ENCODE measurements at places on chromosomes 13 and 19.

GRCh38 chr13:47426126-47426849, 529.4 kb upstream of the HTR2A start:
- DNase-seq: no peak

DNA sequence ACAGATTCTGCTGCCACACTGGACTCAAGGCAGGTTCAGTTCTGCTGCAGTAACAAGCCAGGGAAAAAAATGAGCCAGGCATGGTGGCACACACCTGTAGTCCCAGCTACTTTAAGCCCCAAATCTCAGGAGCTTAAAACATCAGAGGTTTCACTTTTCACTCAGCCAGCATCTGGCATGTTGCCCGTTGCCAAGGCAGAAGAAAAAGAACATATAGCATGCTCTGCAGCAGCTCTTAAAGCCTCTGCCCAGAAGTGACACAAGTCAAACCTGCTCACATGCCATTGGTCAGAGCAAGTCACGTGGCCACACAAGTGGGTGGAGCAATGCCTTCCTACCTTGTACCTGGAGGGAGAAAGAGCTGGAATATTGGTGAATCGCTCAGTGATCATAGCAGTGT, 14.7 kb upstream of the ADGRE5 start:
- DNase-seq: peak; percentile 89

DNA sequence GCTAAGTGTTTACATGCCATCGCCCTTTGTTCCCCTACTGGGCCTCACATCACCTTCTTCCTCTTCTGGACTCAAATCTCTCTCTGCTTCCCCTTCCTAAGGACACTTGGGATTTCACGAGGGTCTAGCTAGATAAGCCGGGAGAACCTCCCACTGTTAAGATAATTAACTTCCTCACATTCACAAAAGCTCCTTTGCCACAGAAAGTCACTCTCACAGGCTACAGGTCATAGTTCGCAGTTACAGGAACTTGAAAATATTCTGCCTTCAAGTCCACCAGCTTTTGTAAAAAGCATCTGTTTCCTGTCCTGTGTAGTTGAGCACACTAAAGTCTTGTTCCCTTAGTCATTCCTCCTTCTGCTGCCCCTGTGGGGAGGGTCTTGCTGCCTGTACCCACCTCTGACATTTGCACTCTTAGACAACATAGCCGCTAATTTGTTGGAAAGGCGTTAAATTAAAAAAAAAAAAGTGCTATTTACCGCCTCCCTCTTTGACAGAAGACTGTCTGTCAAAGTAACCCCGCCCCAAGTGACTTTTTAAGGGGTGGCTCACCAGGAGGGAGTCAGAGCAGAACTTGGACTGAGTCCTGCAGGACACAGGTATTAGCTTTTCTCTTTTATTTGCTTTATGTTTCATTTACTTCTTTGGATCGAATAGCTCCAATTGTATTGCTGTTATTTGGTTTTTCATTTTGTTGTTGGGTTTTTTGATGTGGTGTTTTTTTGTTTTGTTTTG, 26.8 kb upstream of the CEACAM21 start:
- peak; percentile 95 for DNase-seq

- DNase-seq: no peak
Measured at GRCh38 chr19:12047868-12048267, 4.9 kb downstream of the ZNF878 start.

DNA sequence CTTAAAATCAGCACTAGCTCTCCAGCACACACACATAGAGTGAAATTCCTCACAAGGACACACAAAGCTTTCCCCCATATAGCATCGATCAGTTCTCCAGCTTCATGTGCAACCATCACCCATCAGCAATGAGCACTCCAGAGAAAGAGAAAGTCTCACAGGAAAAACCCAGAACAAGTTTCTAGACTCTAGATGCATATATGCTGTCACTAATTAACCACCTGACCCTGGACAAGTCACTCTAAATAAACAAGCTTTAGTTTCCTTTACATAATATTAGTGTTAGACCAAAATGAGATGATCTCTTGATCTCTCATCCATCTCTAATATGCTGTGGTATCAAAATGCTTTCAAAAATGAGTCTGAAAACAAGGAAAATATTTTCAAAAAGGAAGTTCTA, 81.2 kb downstream of the TBC1D4 start:
- DNase-seq: no peak

GRCh38 chr19:40365613-40366401, 17.3 kb downstream of the PLD3 start:
- DNase-seq: peak; percentile 79

DNA sequence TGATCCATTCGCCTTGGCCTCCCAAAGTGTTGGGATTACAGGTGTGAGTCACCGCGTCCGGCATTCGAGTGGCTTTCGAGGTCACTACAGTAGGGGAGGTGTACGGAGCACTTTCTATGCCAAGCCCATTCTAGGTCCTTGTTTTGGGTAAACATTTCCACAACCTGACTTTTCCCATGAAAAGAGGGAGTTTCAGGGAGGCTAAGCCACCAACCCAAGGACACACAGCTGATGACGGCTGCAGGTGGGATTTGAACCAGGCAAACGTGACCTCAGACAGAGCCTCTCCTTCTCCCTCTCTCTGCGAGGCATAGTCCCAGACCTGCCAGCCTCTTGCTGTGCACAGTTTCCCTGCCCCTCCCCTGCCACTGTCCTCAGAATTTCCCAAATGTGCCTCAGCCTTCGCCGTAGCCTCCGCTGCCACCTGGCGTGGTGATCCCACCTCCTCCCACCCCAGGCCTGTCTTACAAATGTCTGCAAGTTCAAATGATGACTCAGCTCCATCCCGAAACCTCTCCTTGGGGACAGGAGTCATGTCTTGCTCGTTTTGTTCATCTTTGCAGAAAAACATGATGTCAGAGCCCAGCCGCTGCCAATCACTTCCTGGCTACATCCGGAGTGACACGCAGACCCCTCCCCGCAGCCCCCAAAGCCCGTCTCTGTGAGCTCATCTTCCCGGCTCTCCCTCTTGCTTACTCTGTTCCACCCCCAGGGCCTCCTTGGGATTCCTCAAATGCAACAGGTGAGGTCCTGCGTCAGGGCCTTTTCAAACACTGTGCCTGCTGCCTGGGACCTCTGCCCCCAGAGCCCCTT, 6.6 kb upstream of the GADD45B start:
- DNase-seq: no peak

- DNase-seq: peak; percentile 79
Measured at GRCh38 chr13:25114220-25114619, 18.3 kb downstream of the PABPC3 start.

GRCh38 chr13:38767506-38768265, 80.8 kb downstream of the FREM2 start:
- DNase-seq: no peak

GRCh38 chr19:12140545-12141404, 625 bp upstream of the ZNF20 start:
- peak; percentile 87 for DNase-seq

DNA sequence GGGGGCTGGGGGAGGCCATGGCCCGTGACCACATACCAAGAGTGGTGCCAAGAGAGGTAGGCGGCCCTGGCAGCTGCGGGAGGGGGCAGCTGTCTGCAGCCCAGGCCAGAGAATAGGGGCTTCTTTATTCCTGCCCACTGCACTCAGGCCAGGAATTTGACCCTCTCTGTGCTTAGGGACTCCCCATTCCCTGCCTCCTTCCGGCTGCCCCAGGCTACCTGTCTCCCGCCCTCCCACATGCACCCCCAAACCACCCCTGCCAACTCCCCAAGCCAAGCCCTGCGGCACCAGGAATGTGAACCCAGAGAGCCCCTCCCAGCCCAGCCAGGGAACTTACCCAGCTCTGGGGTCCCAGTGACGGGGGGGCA, 687 bp downstream of the PLEKHA4 start:
- DNase-seq: no peak

DNA sequence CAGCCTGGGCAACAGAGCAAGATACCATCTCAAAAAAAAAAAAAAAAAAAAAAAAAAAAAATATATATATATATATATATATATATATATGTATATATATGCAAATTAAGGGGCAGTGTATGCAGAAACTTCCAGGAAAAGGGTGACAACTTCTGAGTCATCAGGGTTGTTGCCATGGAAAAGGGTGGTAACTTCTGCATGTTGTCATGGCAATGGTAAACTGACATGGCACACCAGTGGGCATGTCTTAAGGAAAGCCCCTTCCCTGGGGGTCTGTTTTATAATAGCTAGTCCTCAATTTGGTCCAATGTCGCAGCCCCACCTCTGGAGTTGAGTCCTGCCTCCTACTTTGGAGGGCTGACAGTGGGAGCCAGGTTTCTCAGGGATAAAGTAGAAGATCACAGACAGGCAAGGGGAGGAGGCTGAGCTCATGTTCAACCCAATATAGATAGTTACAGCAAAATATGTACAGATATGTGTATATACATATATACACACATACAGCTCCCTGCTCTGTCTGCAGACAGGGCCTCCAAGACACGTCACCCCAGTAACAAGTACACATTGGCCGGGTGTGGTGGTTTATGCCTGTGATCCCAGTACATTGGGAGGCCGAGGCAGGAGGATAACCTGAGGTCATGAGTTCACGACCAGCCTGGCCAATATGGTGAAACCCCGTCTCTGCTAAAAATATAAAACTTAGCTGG, 7.2 kb upstream of the FCHO1 start:
- DNase-seq: no peak

DNA sequence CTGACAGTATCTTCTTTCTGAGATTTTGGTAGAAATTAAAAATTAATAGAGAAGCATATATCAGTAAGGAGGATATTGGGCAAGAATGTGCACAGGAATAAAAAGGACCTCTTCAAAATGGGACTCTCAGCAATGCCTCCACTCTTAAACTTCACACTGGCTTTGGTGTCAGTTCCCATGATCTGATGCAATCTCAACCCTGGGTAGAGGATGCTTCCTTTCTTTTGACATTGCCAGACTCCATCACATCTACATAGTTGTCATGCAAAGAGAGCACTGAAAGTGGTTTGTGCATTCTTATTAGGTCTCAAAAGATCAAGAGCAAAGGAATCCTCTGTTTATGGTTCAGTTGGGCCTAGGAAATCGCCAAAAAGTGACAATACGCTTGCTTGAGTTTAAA, 26.3 kb downstream of the STARD13 start:
- no peak for DNase-seq

- DNase-seq: peak; percentile 24
Measured at GRCh38 chr19:15180451-15181390, 20.1 kb downstream of the NOTCH3 start.

DNA sequence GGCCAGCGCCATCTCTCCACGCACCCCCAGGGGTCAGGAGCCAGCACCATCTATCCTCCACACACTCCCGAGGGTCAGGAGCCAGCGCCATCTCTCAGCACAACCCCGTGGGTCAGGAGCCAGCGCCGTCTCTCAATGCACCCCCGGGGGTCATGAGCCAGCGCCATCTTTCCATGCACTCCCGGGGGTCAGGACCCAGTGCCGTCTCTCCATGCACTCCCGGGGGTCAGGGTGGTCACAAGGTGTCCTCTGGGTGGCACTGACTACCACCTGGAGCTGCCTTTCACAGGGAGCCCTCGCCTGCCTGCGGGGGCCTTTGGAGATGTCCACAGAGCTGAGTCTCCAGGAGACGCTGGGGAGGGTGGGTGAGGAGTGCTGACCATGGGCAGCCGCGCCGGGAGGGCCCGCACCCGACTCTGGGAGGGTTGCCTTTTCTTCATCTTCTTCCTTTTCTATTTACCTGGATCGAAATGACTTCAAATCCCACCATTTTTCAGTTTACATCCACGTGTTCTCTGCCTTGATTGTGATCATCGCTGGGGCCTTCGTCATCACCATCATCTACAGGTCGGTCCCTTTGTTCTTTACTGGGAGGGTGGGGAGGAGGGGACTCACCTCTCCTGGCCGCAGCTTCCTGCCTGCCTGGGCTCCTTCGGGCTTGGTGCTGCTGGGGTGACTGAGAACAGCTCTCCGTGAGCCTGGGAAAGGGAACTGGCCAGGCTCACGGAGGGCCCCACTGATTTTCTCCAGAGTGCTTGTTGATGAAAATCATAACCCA, 19.1 kb downstream of the TEX29 start:
- no peak for DNase-seq

DNA sequence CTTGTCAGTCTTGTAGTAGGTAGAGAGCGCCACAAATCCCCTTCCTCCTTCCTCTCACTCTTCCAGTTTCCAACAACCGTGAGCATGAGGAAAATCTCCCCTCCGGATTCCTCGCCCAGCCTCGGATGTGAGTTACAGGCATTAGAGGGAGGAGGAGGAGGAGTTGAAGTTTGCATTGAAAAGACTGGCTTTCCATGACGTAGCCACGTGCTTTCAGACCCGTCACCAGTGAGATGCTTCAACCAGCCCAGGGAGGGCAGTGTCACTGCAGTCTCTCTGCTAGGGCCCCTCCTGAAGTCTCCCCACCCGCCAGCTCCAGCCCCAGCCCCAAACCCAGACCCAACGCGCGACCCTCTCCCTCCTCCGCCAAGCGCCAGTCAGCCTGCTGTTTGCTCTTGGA, 442 bp upstream of the FGF14 start:
- DNase-seq: no peak

- no peak for DNase-seq
Measured at GRCh38 chr13:68110178-68110768, 880.1 kb upstream of the PCDH9 start.

GRCh38 chr13:106186366-106187030, 349.0 kb downstream of the EFNB2 start:
- no peak for DNase-seq

DNA sequence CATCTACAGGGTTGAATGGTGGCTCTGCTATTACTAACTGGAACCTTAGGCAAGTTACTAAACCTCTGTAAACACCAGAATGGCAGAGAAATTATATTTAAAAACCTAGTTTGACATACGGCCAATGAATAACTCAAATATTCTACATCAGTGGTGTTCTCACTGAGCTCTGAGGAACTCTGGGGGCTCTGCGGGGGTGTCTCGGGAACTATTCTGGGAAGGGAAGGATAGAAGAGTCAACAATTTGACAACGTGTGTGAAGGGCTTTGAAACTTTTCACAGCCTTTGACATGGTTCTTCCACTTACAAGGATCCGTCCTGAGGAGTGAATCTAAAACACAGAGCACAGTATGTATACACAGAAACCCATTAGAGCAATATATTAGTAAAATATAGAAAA, 38.7 kb downstream of the SOHLH2 start:
- no peak for DNase-seq

- peak; percentile 96 for DNase-seq
Measured at GRCh38 chr19:12791345-12792050, at the start of gene JUNB. TSS of gene JUNB (plus strand) at chr19:12791486. CDS start at chr19:12791772, 286 bp downstream.

GRCh38 chr13:43805681-43806128, 18.9 kb upstream of the ENOX1 start:
- DNase-seq: no peak

DNA sequence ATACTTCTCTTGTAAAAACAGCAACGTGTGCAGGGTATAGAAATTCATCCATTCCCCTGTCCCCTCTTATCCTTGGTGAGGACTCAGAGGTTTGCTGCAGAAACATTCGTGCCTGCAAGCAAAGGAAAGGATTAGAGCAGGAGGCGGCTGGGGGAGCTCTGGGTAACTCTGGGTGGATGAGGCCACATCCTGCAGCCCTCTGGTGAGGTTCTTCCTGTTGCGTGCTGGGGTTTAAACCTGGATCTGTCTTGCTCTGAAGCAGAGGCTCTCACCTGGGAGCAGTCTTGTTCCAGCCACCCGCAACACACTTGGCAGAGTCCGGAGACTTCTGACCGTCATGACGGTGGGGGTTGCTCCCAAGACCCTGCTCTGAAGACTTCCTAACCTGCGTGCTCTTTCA, 69.2 kb downstream of the ATP11A start:
- no peak for DNase-seq

GRCh38 chr13:41562083-41562482, 104.7 kb downstream of the RGCC start:
- DNase-seq: no peak
